Stimulated activated CD8-positive, alpha-beta memory T cell treated with anti-CD3 and anti-CD28 coated beads, Interleukin-4, amount 100 ng/mL, for 4 hours (primary cell): ENCODE measurements at places on chromosomes 12 and 14.

- DNase-seq = no peak
Observed at GRCh38 chr14:31947076-31947475, 130.0 kb upstream of the ARHGAP5 start.

GRCh38 chr12:62899568-62900390 is 35.2 kb downstream of the PPM1H start:
- DNase-seq = no peak

GRCh38 chr12:68189821-68190242 is 30.3 kb upstream of the IFNG start:
- DNase-seq = no peak

GRCh38 chr12:45775964-45776363 is 46.5 kb downstream of the ARID2 start:
- DNase-seq = no peak

DNA sequence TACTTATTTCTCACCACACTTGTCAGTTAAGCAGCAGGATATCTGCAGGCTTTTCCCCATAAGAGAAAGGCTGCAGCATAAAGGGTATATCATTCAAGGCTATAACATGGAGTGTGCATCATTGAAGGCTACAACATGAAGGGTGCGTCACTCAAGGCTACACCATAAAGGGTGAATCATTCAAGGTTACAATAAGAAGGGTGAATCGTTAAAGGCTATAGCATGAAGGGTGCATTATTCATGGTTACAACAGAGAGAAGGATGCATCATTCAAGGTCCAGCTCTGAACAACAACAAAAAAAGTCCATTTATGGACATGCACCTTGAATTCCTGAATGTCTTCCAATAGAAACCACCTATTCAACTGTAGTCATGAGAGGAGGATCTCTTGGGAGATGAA is 32.8 kb upstream of the LUM start:
- no peak for DNase-seq

- DNase-seq = no peak
Observed at GRCh38 chr14:90870950-90871604, 54.8 kb upstream of the TTC7B start.

- no peak for DNase-seq
Observed at GRCh38 chr12:121592320-121592719, 11.5 kb upstream of the KDM2B start.

DNA sequence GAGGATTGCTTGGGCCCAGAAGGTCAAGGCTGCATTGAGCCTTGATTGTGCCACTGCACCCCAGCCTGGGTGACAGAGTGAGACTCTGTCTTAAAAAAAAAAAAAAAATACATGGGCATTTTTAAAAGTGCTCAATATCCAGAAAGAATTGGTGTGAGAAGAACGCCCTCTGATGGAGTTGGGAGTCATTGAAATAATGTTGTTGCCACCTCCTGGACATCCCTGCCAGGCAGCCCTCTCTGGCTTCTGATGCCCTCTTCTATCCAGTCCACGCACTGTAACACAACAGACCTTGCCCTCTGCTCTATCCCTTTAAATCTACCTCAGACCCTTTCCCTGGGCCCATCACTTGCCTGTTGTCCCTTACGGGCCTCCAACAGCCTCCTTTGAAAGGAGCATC is 4.9 kb downstream of the PTGDR start:
- no peak for DNase-seq

DNA sequence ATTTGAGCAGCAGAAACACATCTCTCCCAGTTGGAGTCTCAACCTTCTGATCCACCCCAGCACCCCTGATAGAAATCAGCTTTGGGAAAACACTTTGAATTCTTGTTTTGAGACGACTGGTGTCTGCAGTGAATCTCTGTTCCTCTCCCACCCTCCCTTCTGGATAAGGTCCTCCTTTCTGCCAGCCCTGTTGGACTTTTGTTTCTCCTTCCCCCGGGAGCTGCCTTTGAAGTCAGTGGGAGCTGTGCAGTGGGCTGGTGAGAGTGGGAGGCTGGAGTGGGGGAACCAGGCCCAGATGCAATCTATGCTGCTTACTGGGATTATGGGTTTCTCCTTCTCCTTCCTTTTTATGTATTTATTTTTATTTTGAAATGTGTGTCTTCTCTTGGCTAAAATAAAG is 49.0 kb downstream of the FLRT2 start:
- DNase-seq = no peak

GRCh38 chr14:20516921-20517320 is 11.6 kb downstream of the RNASE10 start:
- DNase-seq = no peak

DNA sequence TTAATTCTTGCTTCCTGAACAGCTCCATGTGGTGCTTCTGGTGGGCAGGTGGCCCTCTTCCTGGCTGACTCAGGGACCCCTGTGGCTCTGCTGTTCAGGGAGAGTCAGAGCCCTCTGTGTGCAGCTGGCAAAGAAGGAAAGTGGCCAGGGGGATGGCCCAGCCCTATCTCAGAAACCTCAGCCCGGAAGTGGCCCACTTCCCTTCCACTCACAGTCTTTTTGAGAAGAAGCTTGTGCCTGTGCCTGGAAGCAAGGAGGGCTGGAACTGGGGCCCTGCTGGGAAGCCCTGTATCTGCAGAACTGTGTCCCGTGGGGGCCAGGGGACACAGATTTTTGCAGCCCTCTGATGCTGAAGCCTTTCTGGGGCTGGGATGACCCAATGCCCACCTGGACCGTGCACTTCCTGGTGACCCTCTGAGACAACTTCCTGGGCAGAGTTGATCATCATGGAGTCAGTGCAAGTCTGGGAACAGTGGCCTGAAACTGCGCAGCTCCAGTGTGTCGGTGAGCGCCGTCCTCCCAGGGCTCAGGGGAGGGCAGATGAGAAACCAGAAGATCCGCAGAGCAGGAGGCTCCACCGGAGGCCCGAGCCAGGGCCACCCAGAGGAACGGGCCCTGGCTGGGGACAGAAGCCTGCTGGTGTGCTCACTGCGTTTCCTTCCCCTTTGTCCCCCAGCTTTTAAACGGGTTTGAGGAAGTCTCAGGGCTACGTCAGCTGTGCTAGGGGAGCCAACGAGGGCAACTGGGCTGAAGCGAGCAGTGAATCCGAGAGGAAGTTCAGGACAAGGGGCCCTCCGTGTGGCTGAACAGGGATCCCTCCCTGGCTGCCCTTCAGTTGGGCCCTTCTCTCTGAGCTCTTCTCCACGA is 217.4 kb upstream of the RTL1 start:
- DNase-seq = no peak

DNA sequence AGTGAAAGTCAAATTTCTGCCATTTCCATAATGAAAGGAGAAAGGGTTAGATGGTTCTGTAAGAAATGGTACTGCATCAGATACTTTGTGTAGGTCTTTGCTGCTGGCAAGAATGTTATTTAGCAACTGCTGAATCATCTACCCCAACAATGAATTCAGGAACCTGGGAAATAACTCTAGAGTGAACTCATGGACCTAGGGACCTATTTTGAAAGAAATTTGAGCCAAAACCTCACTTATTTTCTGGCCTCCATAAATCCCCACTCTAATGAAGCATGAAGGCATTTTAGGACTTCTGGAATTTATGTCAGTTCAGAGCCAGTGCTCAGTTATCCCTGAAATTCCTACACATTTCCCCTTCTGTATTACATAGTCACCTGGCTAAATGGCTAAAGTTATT is 50.9 kb upstream of the CPNE8 start:
- no peak for DNase-seq
